ENCODE measurements at places on chromosomes 7 and 10. TPM values are rescaled to one million over a fixed set of nuclear protein-coding genes. Genes with fewer than 3 reads are reported as not detected.

GRCh38 chr10:31751051-31751737 is 177.4 kb downstream of the ARHGAP12 start:
- no peak overlapping the region for H3K4me3 ChIP-seq
- H3K4me1 ChIP-seq, result peaks cover 6% of the 10 kb centered on the region
- no peaks in the 10 kb centered on the region for H3K27me3 ChIP-seq
- H3K36me3 ChIP-seq, result no peaks in the 10 kb centered on the region
- DNase-seq, result no peak
- no peak overlapping the region for H3K27ac ChIP-seq

DNA sequence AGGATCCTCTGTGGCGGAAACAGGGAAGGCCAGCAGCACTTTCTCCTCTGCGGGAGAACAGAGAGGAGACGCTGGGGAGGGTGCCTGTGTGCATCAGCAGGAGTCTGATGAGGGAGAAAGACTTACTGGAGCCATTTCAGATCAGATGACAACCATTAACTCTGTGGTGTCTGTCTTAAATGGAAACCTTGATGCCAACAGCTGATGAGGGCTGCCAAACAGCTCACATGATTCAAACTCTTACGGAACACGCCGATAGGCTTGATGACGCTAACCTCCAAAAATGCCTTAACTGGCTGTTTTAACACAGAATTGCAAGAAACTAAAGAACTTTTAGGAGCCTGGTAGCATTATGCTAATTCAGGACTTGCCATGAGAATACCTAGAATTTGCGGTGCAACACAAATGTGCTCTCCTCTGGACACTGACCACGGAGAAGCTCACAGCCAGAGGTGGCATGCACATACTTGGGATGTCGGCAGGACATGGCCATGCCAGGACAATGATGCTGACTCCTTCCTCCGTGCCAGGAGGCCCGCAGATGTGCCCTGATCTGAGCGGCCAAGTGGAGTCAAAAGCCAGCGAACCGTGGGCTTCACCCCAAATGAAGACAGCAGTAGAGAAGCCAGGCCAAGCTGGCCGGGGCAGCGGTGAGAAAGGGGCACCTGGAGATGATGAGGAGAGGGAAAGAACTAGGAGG is 154.9 kb downstream of the ZMYND11 start:
- no peak overlapping the region for H3K4me3 ChIP-seq
- no peaks in the 10 kb centered on the region for H3K4me1 ChIP-seq
- H3K36me3 ChIP-seq, result no peaks in the 10 kb centered on the region
- no peak for DNase-seq
- no peak overlapping the region for H3K27ac ChIP-seq

DNA sequence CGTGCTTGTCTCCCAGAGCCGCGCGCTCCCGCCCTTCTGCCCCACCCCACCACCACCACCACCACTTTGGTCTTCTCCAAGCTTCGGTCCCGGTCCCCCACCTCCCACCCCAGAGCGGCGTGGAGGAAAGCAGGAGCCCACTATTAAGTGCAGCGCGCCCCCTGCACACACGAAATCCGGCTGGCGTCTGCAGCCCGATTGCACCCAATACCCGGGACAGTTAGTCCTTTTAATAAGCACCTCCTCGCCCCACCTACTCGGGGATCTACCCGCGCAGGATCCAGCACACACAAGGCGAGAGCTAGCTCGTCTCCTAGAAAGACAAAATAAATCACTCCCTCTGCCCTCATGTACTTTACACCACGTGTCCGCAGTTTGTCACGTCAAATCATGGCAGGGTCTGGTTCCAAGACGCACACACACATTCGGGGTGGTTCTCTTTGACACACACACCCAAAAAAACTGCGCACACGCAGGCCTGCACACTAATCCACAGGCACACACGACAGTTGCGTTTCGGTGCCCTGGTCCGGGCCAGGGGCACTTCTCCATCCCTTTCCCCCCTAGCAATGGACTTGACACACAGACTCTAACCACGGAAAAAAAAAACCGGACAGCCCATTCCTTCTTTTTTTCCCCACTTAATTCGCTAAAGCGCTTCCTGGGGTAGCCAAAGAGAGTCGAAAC is 1.6 kb downstream of the SFMBT2 start:
- H3K36me3 ChIP-seq, result peaks cover 27% of the 10 kb centered on the region
- DNase-seq, result peak; percentile 64
- peak overlapping the region; percentile 95 for H3K27ac ChIP-seq
- H3K4me3 ChIP-seq, result peak overlapping the region; percentile 98

GRCh38 chr10:60099998-60100747 is 193.8 kb upstream of the CCDC6 start:
- H3K36me3 ChIP-seq, result no peaks in the 10 kb centered on the region
- no peak overlapping the region for H3K27ac ChIP-seq
- no peak for DNase-seq
- H3K4me1 ChIP-seq, result no peaks in the 10 kb centered on the region
- peaks cover 13% of the 10 kb centered on the region for H3K27me3 ChIP-seq
- no peak overlapping the region for H3K4me3 ChIP-seq

DNA sequence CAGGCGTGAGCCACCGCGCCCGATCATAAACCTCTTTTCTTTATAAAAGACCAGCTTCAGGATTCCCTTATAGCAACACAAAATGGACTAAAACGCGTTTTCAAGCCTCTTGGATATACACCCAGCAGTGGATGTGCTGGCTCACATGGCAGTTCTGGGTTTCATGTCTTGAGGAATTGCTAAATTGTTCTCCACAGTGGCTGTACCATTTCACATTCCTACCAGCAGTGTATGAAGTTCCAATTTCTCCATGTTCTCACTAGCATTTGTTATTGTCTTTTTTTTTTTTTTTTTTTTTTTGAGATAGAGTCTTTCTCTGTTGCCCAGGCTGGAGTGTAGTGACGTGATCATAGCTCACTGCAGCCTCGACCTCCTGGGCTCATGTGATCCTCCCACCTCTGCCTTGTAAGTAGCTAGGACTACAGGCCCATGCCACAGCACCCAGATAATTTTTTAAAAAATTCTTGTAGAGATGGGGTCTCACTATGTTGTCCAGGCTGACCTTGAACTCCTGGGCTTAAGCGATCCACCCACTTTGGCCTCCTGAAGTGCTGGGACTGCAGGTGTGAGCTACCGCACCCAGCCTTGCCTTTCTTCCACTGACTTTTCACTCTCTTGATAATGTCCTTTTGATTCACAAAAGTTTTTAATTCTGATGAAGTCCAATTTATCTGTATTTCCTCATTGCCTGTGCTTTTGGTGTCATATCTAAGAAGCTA is 17.4 kb downstream of the TECPR1 start:
- DNase-seq, result no peak
- H3K4me1 ChIP-seq, result no peaks in the 10 kb centered on the region
- H3K27me3 ChIP-seq, result no peaks in the 10 kb centered on the region
- no peak overlapping the region for H3K4me3 ChIP-seq
- peaks cover 2% of the 10 kb centered on the region for H3K36me3 ChIP-seq

DNA sequence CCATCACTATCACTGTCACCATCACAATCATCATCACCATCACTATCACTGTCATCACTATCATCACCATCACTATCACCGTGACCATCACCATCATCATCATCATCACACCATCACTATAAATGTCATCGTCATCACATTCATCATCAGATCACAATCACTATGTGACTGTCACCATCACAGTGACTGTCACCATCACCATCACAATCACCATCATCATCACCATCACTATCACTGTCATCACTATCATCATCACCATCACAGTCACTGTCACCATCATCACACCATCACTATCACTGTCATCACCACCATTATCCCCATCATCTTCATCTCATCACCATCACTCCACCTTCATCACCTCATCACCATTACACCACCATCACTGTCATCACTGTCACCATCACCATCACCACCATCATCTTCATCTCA is 31.0 kb downstream of the PWWP2B start:
- no peak overlapping the region for H3K27ac ChIP-seq
- DNase-seq, result no peak
- peaks cover 11% of the 10 kb centered on the region for H3K4me1 ChIP-seq
- H3K36me3 ChIP-seq, result no peaks in the 10 kb centered on the region
- no peak overlapping the region for H3K4me3 ChIP-seq
- H3K27me3 ChIP-seq, result no peaks in the 10 kb centered on the region

GRCh38 chr7:100515072-100515532 is 23.9 kb upstream of the AGFG2 start:
- H3K4me1 ChIP-seq, result peaks cover 21% of the 10 kb centered on the region
- peak overlapping the region; percentile 13 for H3K27ac ChIP-seq
- H3K27me3 ChIP-seq, result peaks cover 18% of the 10 kb centered on the region
- no peaks in the 10 kb centered on the region for H3K36me3 ChIP-seq

GRCh38 chr10:80141696-80142460 is 9.3 kb downstream of the PLAC9 start:
- no peaks in the 10 kb centered on the region for H3K36me3 ChIP-seq
- DNase-seq, result no peak
- peaks cover 11% of the 10 kb centered on the region for H3K4me1 ChIP-seq
- peaks cover 4% of the 10 kb centered on the region for H3K27me3 ChIP-seq
- no peak overlapping the region for H3K27ac ChIP-seq
- no peak overlapping the region for H3K4me3 ChIP-seq

- peaks cover 22% of the 10 kb centered on the region for H3K36me3 ChIP-seq
- no peak overlapping the region for H3K4me3 ChIP-seq
- peaks cover 16% of the 10 kb centered on the region for H3K4me1 ChIP-seq
- no peak overlapping the region for H3K27ac ChIP-seq
- DNase-seq, result no peak
These were observed 37.2 kb downstream of the CUBN start for GRCh38 chr10:17092216-17092944.

- no peaks in the 10 kb centered on the region for H3K36me3 ChIP-seq
- no peak overlapping the region for H3K4me3 ChIP-seq
- no peaks in the 10 kb centered on the region for H3K4me1 ChIP-seq
- no peak for DNase-seq
These were observed 169.9 kb downstream of the KCND2 start for GRCh38 chr7:120442838-120443237.

- no peak overlapping the region for H3K4me3 ChIP-seq
- DNase-seq, result no peak
- H3K27me3 ChIP-seq, result no peaks in the 10 kb centered on the region
- H3K36me3 ChIP-seq, result no peaks in the 10 kb centered on the region
- no peaks in the 10 kb centered on the region for H3K4me1 ChIP-seq
These were observed 24.4 kb downstream of the CACNA2D1 start for GRCh38 chr7:82419200-82419599.

DNA sequence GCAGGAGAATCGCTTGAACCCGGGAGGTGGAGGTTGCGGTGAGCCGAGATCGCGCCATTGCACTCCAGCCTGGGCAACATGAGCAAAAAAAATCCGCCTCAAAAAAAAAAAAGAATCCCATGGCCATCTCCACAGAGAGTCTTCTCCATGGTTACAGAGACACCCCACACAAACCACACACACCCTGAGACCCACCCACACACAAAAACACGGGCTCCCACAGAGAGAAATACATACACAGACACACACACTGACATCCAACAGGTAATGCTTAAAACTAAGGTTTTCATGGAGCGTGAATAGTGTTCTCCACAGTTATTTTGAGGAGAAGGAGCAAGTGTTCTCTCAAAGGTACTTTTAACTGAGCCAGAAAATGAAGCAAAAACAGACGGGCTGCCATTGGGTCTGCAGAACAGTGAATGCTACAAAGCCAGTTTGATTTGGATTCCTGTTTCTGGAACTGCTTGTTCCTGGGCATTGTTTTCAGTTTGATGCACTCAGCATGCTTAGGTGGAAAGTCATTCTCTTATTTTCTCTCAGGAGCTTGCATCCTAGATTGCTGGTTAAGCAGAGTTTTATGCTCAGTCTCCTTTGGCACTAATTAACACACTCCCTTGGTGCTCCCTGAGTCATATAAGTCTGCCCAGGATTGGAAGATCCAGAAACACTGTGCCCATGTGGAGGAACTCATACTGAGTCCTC is 15.4 kb downstream of the AHCYL2 start:
- no peak overlapping the region for H3K4me3 ChIP-seq
- H3K36me3 ChIP-seq, result no peaks in the 10 kb centered on the region
- no peaks in the 10 kb centered on the region for H3K27me3 ChIP-seq
- DNase-seq, result no peak
- no peaks in the 10 kb centered on the region for H3K4me1 ChIP-seq

DNA sequence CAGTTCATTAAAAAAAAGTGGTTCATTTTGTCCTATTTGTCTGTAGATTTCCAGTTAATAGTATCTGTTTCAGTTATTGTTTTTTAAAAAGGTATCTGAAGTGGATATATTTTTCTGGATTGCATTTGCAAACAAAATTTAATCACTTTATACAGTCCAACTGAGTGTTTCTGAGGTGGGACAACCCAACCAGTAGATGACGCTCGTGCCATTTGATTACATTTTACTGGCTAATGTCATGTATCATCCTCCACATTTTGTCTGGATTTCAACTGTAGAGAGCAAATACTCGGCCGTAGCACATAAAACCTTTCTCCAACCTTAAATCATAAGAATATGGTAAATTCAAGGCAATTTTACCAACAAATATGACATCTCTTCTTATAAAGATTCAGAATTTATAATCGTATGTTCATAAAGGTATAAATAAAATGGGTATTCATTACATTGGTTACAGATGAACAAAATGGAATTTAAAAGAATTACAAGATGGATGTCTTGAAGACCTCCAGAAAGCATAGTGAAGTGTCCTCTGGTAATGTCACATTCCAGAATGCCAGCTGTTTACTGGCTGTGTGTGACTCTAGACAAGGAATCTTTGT is 789.0 kb downstream of the PHTF2 start:
- H3K4me3 ChIP-seq, result no peak overlapping the region
- no peaks in the 10 kb centered on the region for H3K36me3 ChIP-seq
- no peak overlapping the region for H3K27ac ChIP-seq
- no peaks in the 10 kb centered on the region for H3K4me1 ChIP-seq
- no peaks in the 10 kb centered on the region for H3K27me3 ChIP-seq

The CCDC172 gene
- not detected for total RNA-seq

The RAB18 gene
- total RNA-seq, result 69.6 TPM

The PRR15 gene
- total RNA-seq, result not detected

The GPER1 gene
- 0.19 TPM for total RNA-seq

The PPP1R17 gene
- not detected for total RNA-seq

The TASOR2 gene
- total RNA-seq, result 52.2 TPM

The HOXA2 gene
- not detected for total RNA-seq

The GRID2IP gene
- total RNA-seq, result 0.53 TPM

The MSS51 gene
- 4.8 TPM for total RNA-seq

The NUTM2A gene
- total RNA-seq, result 0.11 TPM
